GM12864 (cell line): ENCODE measurements at places on chromosomes 13 and 19.

DNA sequence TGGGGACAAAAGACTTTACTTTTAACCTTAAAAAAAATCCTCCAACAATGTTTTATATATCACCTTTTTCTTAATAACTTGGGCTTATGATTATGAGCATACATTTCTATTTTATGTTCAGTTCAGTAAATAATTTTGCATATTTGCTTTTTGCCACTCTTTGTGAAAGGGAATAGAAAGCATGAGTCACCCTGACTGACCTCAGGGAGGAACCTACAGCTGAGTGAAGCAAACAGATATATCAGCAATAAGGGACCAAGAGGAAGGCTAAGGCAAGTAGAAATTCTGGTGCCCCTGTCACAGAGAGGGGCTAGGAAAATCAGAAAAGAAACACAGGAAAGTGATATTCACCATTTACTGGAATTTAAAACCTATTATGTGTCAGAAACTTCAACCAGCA, 37.2 kb upstream of the SOHLH2 start:
- no peak for DNase-seq

DNA sequence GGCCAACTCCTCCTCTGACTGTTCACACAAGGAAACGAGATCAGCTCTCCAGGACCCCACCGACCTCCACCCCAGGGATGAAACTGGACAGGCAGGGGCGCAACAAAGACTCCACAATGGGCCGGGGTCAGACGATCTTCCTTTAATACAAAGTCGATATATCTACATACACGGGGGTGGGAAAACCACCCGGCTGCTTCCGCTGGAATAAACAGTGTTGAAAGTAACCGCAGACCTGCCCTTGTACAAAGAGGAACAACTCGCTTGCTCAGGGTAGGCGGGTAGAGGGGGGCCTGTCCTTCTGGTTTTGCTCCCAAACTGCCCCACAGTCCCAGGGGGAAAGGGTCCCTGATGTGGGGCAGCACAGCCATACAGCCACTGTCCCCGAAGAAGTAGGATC, 135.2 kb downstream of the PTPRS start:
- no peak for DNase-seq

- DNase-seq = no peak
These were observed 43.2 kb downstream of the DCLK1 start for GRCh38 chr13:36088001-36088400.

- DNase-seq = no peak
These were observed 3.8 kb upstream of the ZNF414 start for GRCh38 chr19:8517551-8518442.

DNA sequence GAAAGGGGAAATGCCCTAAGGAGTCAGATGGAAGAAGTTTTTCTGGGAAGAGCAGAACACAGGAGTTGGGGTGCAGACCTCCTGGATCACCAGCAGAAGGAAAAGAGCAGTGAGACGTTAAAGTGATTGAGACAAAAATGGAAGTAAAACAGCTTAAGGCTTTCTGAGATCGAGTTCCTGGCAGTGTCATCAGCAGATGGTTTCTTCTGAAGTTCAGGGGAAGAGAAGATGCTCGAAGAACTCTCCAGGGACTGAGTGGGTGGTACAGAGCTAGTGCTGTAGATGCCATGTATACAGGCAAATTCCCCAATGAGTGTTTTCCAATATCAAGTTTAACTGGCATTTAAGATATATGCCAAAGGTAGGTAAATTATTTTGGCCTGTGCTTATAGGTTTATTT, 272.2 kb upstream of the KLF12 start:
- DNase-seq = no peak

GRCh38 chr13:27978301-27978968, 9.3 kb upstream of the CDX2 start:
- DNase-seq = no peak

GRCh38 chr19:23203841-23204344, 46.3 kb downstream of the ZNF724 start:
- no peak for DNase-seq

DNA sequence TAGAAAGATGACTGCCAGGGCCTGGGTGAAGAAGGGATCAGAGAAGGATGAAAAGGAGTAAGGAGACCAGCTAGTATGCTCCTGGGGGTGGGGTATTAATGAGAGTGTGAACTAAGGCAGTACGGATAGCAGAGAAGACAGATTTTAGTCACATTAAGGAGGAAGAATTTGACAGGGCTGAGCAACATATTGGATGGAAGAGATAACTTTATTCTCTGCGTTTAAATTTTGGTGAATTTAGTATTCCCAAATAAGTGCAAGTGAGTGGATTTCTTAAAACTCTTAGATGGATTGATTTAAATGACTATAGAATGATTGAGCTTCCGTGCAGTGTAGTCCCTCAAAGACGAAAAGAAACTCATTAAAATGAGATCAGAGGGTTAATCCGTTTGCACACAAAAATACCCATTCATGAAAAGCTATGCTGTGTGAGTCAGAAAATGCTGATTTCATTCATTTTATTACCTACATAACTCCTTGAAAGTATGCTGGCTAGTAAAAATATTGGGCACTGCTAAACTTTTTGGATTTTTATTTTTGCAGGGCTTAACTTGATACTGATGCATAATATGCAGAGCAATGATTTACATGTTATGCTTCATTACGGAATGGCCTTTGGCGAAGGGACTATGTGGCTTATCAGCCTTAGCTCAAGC, 54.1 kb downstream of the WDFY2 start:
- DNase-seq = no peak

DNA sequence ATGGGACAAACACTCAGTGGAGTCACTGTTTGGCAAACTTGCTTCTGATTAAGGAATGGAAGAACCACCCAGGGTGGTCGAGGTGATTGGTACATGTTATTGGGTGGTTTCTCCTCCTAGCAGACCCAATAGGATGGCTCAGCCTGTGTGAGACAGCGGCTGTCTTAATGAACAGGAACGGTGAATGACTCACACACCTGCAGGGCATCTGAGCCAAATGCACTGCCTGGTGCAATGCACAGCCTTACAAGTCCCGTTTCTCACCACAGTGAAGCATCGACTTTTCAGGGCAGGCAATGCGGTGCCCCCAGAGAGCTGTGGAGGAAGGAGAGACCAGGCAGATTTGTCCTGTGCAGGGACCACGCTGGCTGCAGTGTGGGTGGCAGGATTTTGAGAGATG, 238.5 kb downstream of the FGF9 start:
- no peak for DNase-seq

DNA sequence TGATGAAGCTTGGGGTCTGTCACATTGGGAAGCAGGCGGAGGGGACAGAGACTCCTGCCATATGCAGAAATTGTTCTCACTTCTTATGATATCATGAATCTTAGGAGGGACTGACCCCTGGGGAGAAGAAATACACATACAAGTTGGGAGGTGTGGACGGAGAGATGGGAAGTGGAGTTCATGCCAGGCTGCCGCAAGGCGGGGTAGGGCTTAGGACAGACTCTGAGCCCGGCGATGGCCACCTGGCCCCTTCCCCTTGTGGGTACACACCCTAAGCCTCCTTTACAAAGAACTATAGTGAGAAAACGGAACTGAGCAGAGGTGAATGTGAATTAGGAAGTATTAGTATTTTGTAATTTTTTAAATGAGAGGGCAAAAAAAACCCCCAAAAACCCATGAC, 177.0 kb upstream of the IRS2 start:
- no peak for DNase-seq

- DNase-seq = no peak
These were observed 9.0 kb downstream of the TMEM259 start for GRCh38 chr19:1011831-1012333.

GRCh38 chr13:50055454-50055853, 40.2 kb downstream of the KCNRG start:
- no peak for DNase-seq

DNA sequence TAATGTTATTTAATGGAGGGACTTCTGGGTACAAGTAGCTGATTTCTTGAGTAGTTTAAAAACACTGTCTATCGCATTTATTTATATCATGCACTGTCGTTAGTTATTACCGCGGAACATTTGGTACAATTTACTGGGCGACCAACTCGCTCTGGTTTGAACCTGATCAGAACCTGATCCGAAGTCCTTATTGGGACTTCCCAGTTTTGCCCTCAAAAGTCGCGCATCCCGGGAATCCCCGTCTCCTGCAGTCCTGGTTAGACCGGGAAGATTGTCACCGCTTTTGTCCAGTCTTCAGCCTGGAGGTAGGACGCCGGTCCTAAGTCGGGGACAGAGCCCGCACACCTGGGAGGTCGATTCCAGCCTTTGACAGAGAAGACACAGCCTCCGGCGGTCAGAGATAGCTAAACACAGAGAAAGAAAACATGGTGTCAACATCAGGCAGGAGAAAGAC, 694 bp downstream of the CLN5 start:
- no peak for DNase-seq

DNA sequence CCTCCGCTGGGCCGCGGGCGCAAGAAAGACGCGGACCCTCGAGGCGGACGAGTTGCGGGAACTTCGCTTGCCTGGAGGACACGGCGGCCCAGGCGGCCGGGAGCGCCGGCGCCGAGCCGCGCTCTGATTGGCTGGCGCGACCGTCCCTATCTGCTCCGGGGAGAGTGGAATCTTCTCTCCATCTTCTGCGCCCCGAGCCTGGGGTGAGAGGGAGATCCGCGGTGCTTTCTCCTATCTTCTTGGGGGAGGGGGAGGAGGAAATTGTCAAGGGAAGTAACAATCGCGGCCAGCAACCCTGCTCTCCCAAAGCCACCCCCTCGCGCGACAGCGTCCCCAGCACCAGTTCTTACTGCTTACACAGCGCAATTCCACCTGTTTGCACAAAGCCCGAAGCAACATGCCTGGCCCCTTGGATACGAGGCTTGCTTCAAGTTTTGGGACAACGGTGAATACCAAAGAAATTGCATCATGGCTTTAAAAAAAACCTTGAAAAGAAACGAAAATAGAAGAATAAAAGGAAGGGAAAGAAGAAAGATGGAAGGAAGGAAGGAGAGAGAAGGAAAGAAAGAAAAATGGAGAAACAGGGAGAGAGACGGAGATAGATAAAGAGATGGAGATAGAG, 4.8 kb downstream of the SOX21 start:
- DNase-seq = no peak

DNA sequence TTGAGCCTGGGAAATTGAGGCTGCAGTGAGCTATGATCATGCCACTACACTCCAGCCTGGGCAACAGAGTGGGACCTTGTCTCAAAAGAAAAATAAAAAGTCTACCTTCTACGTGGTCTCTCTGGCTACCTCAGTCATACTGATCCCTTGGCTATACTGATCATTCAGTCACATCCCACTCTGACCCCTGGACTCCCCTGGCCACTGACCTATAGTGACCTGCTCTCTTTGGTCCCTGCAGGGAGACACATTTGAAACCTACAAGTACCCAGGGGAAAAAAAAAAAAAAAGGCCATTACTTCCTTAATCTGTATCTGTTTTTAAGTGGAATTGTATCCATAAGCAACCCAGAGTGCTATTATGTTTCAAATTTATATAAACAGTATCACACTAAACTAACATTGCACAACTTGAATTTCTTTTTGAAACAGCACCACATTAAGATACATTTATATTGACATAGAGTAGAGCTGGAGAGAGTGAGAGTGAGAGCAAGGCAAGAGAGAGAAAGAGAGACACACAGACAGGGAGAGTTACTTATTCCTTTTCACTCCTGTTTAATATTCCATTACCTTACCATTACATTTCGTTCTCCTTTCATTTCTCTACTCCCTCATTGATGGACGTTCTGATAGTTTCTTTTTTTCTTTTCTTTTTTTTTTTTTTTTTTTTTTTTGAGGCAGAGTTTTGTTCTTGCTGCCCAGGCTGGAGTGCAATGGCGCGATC, 23.7 kb upstream of the CERS4 start:
- no peak for DNase-seq

DNA sequence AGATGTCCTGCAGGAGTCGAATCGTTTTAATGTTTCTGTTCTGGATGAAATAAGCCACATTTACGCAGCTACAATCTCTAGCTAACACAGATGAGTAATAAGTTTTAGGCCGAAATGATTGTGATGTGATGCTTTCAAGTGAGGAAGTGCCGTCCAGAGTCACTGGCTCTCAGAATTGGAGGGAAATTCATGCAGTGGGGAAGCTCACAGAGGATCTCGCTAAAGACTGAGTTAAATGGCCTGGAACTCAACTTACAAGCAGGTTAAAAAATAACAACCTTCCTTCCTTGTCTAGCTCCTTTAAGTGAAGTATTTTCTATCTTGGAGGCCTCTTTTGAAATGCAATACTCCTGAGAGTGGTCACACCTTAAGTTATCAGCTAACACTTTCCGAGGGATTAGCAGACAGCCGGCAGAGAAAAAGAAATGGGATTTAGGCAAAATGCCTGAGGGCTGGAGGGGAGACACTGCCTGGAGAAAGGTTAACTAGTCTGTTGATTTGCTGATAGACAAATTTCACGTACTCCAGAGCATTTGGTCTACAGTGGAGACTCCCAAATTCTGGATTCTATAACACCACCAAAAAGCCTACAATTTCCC, 74.2 kb downstream of the IRS2 start:
- DNase-seq = no peak

- DNase-seq = no peak
These were observed 240.9 kb upstream of the SERP2 start for GRCh38 chr13:44132710-44133109.

- no peak for DNase-seq
These were observed at the start of the genes PRDX2 and THSD8 for GRCh38 chr19:12801466-12802266. Gene PRDX2, minus strand, starts transcription at chr19:12801800. Its CDS starts 539 bp downstream, at chr19:12801261. Gene THSD8, plus strand, starts transcription at chr19:12802069. Its CDS starts 3 bp downstream, at chr19:12802072.

DNA sequence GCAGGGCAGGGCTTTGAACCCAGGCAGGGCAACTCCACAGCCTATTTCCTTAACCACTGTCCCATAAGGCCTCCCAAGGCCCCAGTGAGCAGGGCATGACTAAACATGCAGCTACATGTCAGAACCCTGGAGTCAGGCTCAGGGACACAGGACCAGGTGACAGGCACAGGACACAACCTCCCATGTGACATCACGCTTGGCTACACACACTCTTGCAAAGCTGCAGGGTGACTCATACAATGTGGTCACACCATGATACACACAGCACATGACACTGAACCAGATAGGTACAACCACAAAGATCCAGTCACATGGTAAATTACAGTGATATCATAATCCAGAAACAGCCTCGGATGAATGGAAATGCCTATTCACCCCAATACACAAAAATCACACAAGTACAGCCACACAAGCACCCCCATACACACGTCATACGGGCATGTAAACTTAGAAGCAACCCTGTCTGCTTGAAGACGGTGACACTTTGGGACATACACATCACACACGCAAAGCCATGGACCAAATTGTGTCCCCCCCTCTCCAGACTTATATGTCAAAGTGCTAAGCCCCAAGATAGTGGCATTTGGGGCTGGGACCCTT, 14.5 kb downstream of the KLK4 start:
- DNase-seq = peak; percentile 96

DNA sequence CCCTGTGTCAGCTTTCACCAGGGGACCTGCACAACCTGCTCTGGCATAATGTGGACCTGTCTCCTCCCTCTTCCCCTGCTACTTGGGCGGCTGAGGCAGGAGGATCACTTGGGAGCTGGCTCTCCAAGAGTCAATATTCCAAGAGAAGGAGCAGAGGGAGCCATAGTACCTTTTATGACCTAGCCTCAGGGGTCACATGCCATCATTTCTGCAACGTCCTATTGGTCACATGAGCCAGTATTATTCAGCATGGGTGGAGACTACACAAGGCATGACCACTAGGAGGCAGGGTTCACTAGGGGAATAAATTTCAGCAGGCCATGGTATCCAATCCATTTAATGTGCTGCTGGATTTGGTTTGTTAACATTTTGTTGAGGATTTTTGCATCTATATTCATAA, 12.0 kb upstream of the SHFL start:
- DNase-seq = no peak

GRCh38 chr19:19758164-19758563, 25.3 kb upstream of the ZNF14 start:
- no peak for DNase-seq

GRCh38 chr19:48186015-48186414, 15.5 kb downstream of the ZSWIM9 start:
- DNase-seq = no peak
